ENCODE measurements at places on chromosomes 1 and 21.

GRCh38 chr1:93317207-93317606 lies 28.5 kb upstream of the DR1 start:
- DNase-seq = no peak

- peak; percentile 9 for DNase-seq
Observed at GRCh38 chr1:53588053-53588779, 129.0 kb downstream of the DMRTB1 start.

DNA sequence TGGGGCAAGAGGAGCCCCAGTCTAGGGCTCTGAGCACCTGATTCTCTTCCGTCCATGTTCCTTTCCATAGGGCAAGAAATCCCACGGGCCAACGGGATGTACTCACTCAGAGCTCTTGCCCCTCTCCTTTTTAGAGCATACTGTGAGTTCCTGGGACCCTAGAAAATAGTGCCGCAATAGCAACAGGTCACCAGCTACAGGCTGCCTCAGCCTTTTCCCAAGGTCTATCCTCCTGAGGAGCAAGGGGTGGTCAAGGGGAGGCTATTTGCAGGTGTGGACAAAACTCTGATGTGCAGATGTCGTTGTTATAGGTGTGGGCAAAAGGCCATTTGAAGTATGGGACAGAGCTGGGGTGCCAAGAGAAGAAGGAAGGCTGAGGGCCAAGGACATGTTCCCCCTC lies 1.6 kb upstream of the QSOX1 start:
- DNase-seq = no peak

GRCh38 chr1:94595658-94596057 lies 54.1 kb upstream of the F3 start:
- DNase-seq = no peak

- no peak for DNase-seq
Observed at GRCh38 chr1:230280054-230280795, 145.9 kb downstream of the PGBD5 start.

- DNase-seq = no peak
Observed at GRCh38 chr21:21751286-21751685, 753.1 kb downstream of the NCAM2 start.

- no peak for DNase-seq
Observed at GRCh38 chr1:78224861-78225552, 179.2 kb downstream of the GIPC2 start.

DNA sequence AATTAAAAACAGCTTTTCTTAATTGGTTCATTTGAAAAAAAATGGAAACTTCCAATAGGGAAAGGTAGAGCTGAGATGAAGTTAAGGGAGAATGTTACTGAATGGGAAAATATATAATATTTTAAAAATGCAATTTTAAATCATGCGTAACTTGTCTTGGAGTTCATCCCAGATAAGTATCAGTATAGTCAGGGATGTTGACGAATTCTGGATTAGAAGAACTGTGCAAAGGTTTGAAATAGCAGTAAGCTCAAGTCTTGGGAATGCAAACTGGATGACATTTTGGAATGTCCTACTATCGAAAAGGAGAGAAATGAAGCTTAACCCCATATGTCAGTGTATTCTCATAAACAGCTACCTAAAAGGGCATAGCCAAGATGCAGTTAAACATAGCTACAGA lies 4.0 kb upstream of the ST6GALNAC3 start:
- no peak for DNase-seq

DNA sequence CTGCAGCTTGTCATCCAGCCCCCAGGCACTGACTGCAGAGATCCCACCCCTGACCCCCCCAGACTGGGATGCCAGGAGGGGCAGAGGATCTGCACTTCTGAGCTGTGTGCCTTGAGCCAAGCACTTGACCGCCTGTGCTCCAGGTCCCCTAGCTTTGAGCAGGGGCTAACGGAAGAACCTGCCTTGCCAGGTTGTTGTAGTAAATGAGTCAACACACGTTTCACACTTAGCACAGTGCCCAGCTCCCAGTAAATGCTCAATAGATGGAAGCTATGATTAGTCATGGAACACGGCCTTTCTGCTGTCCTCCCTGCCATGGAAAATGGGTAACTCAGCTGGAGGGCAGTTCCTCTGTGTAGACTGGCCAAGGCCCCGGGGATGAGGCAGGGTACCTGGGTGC lies 24.1 kb downstream of the IFFO2 start:
- DNase-seq = no peak

- no peak for DNase-seq
Observed at GRCh38 chr1:223873044-223873443, 27.3 kb upstream of the TP53BP2 start.

- DNase-seq = no peak
Observed at GRCh38 chr1:197781968-197782721, 6.9 kb upstream of the DENND1B start.

DNA sequence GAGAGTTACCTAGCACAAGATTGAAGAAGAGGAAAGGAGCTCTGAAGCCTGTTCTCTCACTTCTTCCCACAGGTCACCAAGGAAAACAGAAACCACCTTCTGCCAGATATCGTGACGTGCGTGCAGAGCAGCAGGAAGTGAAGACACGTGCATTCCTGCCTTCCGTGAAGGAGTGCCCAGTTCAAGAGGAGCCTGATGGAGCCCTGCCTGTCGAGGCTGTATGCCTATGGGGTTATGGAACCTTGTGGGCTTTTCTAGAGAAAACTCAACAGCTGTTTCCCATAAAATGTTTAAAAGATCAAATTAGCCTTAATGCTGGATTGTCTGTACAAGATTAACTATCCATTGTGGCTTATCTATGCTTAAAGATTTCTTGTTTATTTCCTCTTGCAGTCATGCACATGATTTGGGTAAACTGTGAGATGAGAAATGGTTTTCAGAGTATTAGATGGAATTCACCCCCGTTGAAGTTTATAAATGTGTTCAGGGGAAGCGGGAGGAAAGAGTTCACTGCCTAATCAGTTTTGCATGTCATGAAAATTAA lies 27.8 kb downstream of the NTPCR start:
- no peak for DNase-seq

DNA sequence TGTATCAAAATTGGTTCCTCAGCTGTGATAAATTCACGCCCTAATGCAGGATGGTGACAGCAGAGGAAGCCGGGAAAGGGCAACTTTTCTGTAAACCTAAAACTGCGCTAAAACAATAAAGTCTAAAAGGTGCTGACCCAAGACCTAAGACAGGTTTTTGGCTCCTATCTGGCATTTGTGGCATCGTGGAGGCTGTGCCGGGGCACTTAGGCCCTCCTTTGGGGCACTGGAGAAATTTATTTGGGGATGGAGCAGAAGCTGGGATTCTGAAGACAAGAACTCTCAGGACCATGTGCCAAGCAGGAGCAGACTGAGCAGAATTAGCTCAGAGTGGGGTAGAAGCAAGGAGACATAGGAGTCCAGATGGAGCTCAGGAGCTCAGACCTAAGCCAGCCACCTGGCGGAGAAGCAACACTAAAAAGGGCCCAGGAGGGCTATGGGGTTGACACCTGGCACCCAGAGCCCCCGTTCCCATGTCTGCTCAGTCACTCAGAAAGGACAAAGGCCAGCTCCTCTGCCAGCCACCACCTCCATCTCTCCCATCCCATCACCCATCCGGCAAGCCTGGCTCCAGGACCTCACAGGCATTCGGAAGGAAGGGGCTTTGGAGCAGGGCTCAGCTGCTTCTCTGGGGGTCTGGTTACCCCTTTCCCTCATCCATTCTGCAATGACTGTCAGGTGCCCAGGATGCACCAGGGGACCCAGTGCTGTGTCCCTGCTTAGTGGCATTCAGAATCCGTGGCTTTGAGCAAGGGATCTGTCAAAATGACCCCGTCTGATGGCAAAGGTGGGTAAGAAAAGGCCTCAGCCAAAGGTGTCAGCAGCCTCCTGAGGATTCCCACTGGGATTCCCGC lies 347.7 kb downstream of the NPHP4 start:
- peak; percentile 13 for DNase-seq

- DNase-seq = no peak
Observed at GRCh38 chr1:16156848-16157495, 1.1 kb upstream of the EPHA2 start.

GRCh38 chr1:228097333-228098081 lies 5.6 kb downstream of the C1orf35 start:
- DNase-seq = no peak
